A549 (cell line): ENCODE measurements at places on chromosomes 4 and X.

GRCh38 chr4:84381759-84382158, 117.3 kb downstream of the NKX6-1 start:
- no peak for DNase-seq

GRCh38 chrX:39050427-39050826, 249.2 kb downstream of the MID1IP1 start:
- no peak for DNase-seq

DNA sequence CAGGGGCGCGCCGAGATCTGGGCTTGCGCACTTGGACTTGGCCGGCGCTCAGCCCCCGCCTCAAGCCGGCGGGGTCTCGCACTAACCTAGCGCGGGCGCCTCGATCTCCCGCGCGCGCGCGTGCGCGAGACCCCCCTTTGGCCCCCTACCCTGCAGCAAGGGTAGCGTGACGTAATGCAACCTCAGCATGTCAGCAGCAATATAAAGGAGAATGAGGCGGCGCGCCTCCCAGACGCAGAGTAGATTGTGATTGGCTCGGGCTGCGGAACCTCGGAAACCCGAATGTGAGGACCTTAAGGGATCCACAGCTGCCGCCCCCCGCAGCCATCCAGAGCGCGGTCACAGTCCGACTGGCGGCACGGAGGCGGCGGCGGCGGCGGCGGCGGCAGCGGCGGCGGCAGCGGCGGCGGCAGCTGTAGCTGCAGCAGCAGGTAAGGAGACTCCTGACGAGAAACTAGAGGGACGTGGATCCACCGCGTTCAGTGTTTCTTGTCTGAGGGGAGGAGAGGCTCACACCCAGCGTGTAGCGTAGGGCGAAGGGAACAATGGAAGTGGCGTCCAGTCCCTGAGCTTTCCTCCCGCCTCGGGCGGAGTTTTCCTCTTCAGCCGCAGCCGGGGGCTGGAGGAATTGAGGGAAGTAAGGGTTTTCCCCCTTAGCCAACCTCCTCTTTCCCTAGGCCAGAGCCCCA, at the start of the genes SATL1 and ZNF711:
SATL1 (minus strand) TSS at position 19 of the 689 bp plus-strand sequence. CDS start 134,811 bp downstream, outside the sequence.
ZNF711 (plus strand) TSS at position 231 of the 689 bp plus-strand sequence. CDS start 3,582 bp downstream, outside the sequence.
- DNase-seq, result peak; percentile 51

- no peak for DNase-seq
Observed at GRCh38 chrX:148470324-148470723, 30.1 kb upstream of the AFF2 start.

DNA sequence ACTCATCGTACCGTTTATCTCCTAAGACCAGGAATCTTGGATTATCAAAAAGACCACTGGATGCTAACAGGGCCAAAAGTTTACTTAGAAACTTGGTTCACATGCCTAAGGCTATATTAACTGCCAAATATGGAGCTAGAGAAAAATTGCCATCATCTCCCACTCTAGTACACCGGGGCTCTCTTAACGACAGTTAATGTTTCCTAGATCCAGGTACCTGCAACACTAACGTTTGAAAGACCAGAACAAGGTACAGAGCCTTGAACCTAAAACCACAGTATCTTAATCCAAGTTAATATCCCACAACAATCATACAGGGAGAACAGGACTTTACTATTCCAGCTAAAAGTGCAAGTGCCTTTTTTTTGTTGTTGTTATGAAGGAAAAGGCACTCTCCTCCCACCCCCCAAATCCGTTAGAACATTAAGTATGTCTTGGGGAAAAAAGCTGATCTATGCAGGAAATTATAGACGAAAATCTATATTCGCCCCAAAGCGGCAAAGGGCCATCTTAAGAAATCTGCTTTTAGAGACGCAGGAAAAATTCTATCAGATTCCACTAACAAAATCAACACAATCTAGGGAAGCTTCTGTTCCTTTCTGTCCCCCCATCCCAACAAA, 1.3 kb downstream of the G3BP2 start:
- DNase-seq, result peak; percentile 1

DNA sequence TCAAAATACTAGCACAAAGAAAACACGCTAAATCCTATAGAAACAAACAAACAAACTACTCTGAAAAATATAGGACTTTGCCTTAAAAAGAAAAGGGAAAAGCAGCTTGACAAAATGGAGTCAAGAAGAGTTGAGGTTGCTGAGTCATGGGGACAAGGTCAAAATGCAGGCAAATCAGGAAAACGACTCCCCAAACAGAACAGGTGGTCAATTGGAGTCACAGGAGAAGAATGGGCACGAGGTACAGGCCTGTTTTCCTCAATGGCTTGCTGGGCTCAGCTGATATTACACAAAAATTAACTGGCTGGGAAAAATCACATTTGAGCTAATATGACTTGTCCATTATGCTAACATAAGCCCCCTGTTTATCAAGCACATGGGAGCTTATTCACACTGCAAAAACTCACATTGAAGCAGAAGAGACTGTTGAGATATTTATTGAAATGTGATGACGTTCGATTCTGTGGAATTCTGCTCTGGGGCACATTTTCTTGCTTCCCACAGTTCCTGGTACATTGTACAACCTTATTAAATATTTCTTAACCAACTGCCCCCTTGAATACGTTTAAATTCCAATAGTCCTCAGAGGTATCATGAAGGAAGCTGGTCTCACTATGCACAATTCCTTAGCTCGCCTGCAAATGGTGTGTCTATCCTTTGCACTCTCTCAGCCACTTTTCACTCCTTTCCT, 1622.1 kb downstream of the STIM2 start:
- no peak for DNase-seq

DNA sequence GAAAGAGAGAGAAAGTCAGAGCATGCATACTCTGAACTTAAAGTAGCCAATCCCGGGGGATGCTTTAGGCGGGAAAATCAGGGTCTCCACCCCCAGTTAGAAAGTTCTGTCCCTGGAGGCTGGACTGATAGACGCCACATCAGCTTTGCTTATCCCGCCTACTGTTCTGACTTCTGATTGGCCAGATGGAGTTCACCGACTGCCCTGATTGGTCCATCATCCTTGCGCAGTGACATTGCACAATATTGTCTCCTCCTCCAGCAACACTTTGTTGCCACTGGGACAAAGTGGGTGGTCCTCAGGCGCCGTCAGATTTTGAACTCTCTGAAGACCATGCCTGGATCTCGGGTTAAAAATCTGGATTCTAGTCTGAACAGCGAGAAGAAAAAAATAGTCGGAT, 50.3 kb downstream of the SSX3 start:
- no peak for DNase-seq

- no peak for DNase-seq
Observed at GRCh38 chr4:31005037-31005436, 284.9 kb downstream of the PCDH7 start.
